Cortex of kidney (tissue), 1 donor: ENCODE measurements at places on chromosomes 2 and 18.

DNA sequence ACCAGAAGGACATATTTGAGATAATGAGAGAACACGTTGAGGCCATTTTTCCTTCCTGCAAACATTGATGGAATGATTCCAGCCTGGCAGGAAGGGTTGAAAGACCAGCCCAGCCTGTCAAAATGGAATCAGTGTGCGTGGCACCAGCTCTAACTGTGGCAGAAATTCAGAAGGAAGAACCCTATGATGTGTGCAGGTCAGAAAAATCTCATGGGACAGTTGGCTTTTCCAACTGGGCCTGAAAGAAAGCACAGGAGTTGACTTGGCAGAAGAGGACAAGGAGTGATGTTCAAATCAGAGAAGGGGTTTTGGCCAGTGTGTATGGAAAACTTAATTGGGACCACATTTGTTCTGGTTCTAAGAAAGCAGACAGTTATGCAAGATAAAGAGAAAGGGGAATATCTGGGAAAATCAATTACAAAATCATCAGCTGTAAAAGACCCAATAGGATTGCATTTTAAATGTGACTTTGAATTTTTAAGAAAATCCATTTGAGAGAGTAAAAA is 192.8 kb upstream of the PID1 start:
- DNase-seq, result no peak

DNA sequence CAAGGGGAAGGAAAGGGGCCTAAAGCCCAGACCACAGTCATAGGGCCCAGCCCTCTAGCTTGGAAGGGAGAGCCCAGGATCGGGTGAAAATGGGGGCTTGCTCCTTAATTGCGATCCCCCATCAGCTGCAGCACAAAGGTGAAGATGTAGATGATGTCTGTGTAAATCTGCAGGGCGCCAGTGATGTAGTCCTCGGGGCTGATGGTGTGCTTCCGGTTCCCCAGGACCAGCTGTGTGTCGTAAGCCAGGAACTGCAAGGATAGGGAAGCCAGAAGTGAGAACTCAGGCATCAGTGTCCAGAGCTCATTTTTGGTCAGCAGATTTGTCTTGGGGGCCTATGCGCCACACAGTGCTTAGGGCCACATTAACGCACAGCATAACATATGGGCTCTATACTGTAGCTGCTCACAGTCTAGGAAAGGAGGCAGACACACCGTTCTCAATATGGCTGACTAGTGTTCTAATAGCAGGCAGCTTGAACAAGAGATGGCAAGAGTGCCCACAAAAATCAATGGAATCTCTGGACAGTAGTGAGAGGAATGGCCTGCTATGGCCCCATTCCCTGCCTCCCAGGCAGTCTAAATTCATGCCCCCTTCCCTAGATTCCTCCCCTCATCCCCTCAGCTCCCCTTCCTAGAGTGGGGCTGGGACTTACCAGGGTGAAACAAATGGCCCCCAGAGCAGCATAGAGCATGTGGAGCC is 5.2 kb downstream of the PNKD start:
- DNase-seq, result no peak

DNA sequence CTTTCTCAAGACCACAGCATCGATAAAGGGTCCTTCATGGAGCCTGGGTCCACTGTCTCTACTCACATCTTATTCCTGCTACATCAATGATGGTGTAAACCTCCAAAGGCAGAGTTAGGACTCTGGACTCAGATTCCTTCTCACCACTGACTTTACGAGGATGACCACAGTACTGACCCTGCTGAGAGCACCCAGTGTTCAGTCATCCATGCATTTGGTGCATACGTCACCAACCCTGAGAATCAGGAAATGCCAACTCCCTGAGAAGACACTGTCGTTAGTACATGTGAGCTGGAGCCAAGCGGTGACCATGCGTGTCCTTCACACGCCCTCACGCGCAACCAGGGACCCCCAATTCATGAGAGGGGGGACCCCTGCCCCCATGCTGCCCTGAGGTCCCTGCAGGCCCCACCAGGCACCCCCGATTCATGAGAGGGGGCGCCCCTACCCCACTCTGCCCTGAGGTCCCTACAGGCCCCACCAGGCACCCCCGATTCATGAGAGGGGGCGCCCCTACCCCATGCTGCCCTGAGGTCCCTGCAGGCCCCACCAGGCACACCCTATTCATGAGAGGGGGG is 178.4 kb upstream of the TPO start:
- DNase-seq, result no peak

DNA sequence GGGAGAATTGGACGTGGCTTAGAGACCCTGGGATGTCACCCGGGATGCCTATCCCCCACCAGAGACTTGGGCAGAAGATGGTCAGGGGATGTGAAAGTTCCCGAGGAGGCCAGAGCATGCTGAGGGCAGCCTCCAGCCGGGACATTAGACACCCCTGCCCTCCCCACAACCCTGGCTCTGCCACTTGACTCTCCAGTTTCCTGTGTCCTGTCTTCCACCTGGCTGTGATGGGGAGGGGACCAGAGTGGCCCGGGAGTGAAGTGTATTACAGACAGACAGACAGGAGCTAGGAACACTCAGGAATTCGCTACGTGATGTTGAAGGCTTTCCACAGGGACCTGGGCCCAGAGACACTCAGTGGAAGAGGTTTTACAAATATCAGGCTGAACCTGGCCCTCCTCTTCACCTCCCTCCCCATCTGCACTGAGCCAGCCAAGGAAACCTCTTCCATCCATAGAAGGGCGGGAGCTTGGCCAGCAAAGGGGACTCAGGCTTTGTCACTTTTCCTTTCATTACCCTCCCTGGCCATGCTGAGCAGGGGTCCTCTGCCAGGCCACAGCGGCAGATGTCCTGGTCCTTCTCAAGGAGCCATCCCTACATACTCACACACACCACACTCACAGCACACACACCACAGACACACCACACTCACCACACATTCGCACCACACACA is 60.7 kb downstream of the SDC1 start:
- DNase-seq, result no peak

DNA sequence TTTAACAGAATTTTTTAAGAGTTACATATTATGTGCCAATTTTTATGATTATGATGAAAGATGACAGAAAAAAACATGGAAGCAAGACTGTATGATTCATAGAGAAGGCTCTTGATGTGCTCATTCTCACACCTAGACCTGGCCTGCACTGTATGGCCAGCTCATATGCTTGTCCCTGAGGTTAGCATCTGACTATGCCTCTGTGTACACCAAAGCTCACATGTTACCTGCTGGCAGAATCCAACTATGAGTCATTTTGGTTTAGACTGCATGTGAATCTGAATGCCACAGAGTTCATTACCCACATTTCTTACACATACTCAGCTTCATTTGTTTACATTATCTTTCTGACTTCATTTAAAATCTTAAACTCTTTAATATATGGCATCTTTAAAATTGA is 139.0 kb downstream of the DSC3 start:
- no peak for DNase-seq

GRCh38 chr2:40434731-40435271 is 17.1 kb downstream of the SLC8A1 start:
- no peak for DNase-seq

DNA sequence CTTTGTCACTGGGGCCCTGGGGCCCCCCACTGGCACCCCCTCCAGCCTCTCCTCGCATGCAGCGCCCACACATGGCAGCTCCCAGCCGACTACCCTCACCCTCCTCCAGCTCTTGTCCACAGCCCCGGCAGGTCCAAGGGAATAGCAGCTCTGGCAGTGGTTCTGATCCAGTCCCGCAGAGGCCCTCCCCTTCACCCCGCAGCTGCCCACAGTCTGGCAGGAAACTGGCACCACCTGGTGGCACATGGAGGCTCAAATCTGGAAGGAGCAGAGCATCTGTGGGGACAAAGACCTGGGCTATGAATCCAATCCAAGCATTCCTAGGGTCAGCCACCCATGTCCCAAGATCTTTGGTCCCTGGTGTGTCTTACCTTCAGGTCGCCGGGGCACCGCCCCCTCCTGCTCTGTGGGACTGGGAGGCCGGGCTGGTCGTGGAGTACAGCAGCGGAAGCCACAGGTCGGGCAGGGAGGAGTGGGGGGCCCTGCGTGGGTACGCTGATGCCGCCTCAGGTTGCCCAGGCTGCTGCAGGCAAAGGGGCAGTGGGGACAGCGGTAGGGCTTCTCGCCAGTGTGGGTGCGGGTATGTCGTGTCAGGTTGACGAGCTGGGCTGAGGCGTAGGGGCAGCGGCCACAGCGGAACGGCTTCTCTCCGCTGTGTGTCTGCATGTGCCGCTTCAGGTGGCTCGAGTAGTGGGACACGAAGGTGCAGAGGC is 2.3 kb downstream of the ZNF513 start:
- DNase-seq, result no peak

- DNase-seq, result no peak
Observed at GRCh38 chr2:218360453-218360852, 3.8 kb downstream of the CATIP start.

- no peak for DNase-seq
Observed at GRCh38 chr2:58350484-58350883, 109.4 kb upstream of the FANCL start.

- DNase-seq, result no peak
Observed at GRCh38 chr18:22838639-22839277, 94.4 kb upstream of the RBBP8 start.

DNA sequence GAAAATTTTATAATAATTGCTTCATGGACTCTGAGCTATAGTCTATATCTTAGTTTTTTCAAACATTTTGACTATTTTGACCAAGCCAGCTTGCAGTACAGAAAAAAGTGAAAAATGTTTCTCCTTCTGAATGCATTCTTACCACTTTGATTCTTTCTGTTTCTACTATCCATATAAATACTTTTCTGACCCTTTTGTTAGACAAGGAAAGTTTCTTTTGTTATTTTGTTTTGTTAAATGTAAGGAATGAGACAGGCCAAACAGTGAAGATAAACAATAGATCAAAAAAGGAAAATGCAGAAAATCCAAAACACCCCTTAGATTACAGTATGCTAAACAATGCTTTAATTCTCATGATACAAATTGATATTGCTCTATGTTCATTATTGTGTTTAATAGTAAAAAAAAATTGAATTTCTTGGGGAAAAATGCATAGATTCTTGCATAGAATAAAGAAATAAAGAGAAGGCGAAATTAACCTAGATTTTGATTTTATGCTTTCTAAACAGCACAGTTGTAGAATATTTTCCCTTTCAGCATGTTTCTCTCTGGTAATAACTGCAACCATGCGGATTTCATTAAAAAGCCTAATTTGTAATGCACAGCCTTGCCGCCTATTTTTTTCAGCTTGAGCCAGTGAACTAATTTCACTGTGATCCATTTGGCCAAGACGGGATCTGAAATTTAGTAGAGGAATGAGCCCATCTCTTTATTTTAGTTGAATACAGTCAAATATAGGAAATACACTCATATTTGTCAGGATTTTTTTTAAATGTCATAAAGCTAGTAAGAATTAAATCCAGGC is 976 bp downstream of the TNFAIP6 start:
- no peak for DNase-seq

DNA sequence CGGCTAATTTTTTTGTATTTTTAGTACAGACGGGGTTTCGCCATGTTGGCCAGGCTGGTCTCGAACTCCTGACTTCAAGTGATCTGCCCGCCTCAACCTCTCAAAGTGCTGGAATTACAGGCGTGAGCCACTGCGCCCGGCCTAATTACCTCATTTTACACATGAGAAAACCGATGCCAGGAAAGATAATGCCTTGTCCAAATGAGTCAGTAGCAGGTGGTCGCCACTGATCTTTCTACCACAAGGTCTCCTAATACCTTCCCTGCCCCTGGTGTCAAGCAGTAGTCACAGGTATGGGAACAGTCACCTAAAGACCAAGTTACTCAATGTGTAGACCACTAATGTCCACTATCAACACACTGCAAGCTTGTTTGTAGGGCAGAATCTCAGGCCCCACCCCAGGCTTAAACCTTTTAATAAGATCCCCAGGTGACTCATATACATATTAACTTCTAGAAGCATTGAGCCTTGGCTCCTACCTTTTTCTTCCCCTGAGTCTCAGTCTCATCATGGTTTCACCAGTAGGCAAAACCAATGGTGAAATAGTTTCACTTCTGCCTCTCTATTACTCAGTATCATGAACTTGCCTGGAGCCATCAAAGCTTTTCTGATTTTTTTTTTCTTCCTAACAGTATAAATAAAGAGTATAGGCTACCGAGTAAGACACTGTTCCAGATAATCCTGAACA is 6.9 kb upstream of the EPB41L5 start:
- no peak for DNase-seq

GRCh38 chr2:86056590-86057331 is 48.9 kb downstream of the POLR1A start:
- DNase-seq, result no peak

GRCh38 chr2:190646780-190647522 is 1.9 kb upstream of the NAB1 start:
- DNase-seq, result no peak

DNA sequence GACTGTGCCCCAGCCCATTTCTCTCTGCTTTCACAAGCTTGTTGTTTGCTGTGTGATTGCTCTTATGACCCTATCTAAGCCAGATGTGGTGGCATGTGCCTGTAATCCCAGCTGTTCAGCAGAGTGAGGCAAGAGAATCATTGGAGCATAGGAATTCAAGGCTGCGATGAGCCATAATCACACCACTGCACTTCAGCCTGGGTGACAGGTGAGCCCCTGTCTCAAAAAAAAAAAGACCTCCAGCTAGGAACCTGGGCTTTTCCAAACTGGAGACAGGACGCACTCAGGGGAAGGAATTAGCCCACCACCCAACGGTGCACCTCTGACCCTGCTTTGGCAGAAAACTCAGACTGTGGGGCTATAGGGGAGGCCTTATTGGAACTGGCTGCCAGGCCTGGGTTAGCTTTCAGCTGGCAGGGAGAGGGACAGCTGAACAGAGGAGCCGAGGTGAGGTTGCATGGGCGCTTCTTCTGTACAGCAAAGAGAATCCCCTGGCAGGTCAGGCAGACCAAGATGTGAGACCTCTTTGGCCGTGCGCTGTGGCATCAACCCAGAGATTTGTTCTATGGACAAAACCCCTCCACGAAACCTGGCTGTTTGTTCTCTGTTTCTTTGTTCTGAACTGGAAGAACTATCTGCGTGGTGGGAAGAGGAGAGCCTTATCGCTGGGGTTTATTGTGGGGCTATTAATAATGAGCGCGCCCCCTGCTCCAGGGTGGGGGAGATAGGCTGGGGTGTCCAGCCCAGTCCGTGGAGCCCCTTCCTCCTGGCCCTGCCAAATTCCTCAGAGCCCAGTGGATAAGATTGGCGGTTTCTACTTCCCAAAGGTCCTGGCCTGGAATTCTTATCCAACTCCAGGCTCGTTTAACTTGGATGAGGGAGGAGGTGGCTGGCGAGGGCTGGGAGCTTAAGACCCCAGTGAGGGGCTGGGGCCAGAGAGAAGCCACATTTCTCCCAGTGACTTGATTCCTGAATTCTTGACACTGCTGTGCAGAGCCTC is 38.8 kb upstream of the SMAD7 start:
- no peak for DNase-seq

GRCh38 chr2:31287654-31288053 is 53.7 kb downstream of the EHD3 start:
- no peak for DNase-seq

GRCh38 chr18:64103986-64104385 is 44.9 kb downstream of the LINC00305 start:
- no peak for DNase-seq

- no peak for DNase-seq
Observed at GRCh38 chr2:226578879-226579278, 220.7 kb downstream of the IRS1 start.
